ENCODE measurements at places on chromosomes 12 and 14. TPM values are rescaled to one million over a fixed set of nuclear protein-coding genes. Genes with fewer than 3 reads are reported as not detected.

Gene OR6J1
- polyA plus RNA-seq, result 0.11 TPM

Gene EIF2S3B
- polyA plus RNA-seq, result 7.4 TPM

Gene CSAD
- polyA plus RNA-seq, result 117 TPM

Gene MYBPC1
- polyA plus RNA-seq, result 0.21 TPM

Gene RIPK3
- 4.2 TPM for polyA plus RNA-seq

Gene TAS2R46
- polyA plus RNA-seq, result not detected

Gene ASB2
- 0.39 TPM for polyA plus RNA-seq

Gene SLCO1B1
- not detected for polyA plus RNA-seq

Gene SVOP
- 0.09 TPM for polyA plus RNA-seq

Gene SLC4A8
- polyA plus RNA-seq, result 3.7 TPM

Gene KLRC1
- 0.49 TPM for polyA plus RNA-seq

Gene CCDC60
- polyA plus RNA-seq, result not detected

Gene PXN
- polyA plus RNA-seq, result 61.6 TPM

Gene RPL6
- polyA plus RNA-seq, result 2,336 TPM

Gene PSMC6
- 141 TPM for polyA plus RNA-seq

Gene CCDC184
- polyA plus RNA-seq, result 0.65 TPM

Gene VRTN
- polyA plus RNA-seq, result not detected

Gene REM2
- 1.6 TPM for polyA plus RNA-seq

Gene GPRC5A
- polyA plus RNA-seq, result 7.0 TPM

Gene IL31
- not detected for polyA plus RNA-seq

Gene POMT2
- 52.3 TPM for polyA plus RNA-seq

Gene CD163
- polyA plus RNA-seq, result 8.0 TPM

Gene TSHR
- 0.23 TPM for polyA plus RNA-seq

Gene TAS2R31
- polyA plus RNA-seq, result 2.1 TPM

Gene MFAP5
- 245 TPM for polyA plus RNA-seq

Gene PIWIL1
- 0.98 TPM for polyA plus RNA-seq

Gene BIN2
- 3.8 TPM for polyA plus RNA-seq

Gene CCDC177
- polyA plus RNA-seq, result 0.08 TPM
